ENCODE measurements at places on chromosomes 12 and 14. TPM values are rescaled to one million over a fixed set of nuclear protein-coding genes. Genes with fewer than 3 reads are reported as not detected.

GRCh38 chr12:9701380-9702154 is 31.3 kb downstream of the CLECL1 start:
- DNase-seq = no peak

NKX2-1 gene
- not detected for total RNA-seq

DNA sequence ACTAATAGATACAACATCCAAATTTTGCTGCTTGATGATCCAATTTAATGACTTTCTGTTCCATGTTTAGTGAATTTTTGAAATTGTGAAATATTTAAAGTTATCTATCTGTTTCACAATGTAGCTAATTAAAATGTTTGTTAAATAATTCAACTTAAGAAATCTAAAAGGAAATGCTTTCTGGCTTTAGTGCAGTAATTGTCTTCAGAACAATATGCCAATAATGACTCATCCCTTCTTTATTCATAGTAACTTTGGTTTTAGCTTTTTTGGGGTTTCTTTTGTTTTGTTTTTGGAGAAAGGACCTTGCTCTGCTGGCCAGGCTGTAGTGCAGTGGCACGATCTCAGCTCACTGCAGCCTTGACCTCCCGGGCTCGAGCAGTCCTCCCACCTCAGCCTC is 479.2 kb upstream of the RGS6 start:
- DNase-seq = no peak

- no peak for DNase-seq
Measured at GRCh38 chr12:93918262-93918661, 230.1 kb upstream of the PLXNC1 start.

DNA sequence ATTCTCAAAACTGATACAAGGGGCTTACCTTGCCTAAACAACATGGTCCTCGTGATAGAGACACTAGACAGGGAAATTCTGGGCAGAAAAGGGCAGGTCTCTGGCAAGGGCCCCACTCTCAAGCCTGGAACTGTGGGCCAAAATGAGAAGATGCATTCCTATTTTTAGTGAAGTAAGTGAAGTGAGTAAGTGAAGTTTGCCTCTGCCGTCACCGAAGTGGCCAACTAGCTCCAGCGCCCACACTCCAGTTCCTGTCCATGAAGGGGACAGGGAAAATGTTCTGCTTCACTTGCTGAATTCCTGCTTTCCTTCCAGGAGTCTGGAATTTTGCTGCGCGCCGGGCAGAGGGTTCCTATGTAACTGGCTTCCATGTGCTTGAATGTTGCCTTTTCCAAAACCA is 1035.6 kb upstream of the TMEM132C start:
- DNase-seq = no peak

DNA sequence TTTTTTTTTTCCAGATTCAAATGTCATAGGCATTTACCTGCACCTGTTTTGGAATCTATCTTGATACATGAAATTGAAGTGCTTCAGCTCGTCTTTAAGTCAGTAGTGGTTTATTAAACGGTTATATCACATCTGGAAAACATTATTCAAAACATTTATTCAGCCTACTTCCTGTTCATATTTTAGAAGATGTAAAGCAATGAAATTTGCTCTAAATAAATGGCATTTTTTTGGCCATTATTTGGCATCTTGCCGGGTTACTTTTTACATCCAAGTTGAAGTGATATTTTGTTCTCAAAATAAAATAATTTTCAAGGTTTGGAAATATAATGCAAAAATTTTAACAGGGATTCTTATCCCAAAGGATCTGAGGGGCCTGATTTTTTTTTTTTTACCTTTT is 103.1 kb downstream of the EML1 start:
- DNase-seq = no peak

Data from heart left ventricle (tissue), 16 donors.